ENCODE measurements at places on chromosomes 5 and 9. TPM values are rescaled to one million over a fixed set of nuclear protein-coding genes. Genes with fewer than 3 reads are reported as not detected.

Gene CYLC2
- total RNA-seq = not detected

Gene SOWAHA
- total RNA-seq = under 0.01 TPM

Gene INSYN2B
- total RNA-seq = 3.5 TPM

Gene SPATA31C1
- total RNA-seq = not detected

Gene TLR4
- 46.7 TPM for total RNA-seq

All from osteoblast (primary cell).